ENCODE measurements at places on chromosomes 12 and 14. TPM values are rescaled to one million over a fixed set of nuclear protein-coding genes. Genes with fewer than 3 reads are reported as not detected.

PLEKHD1 gene
- 0.08 TPM for total RNA-seq

NOS1 gene
- 0.03 TPM for total RNA-seq

ASCL1 gene
- not detected for total RNA-seq

DNA sequence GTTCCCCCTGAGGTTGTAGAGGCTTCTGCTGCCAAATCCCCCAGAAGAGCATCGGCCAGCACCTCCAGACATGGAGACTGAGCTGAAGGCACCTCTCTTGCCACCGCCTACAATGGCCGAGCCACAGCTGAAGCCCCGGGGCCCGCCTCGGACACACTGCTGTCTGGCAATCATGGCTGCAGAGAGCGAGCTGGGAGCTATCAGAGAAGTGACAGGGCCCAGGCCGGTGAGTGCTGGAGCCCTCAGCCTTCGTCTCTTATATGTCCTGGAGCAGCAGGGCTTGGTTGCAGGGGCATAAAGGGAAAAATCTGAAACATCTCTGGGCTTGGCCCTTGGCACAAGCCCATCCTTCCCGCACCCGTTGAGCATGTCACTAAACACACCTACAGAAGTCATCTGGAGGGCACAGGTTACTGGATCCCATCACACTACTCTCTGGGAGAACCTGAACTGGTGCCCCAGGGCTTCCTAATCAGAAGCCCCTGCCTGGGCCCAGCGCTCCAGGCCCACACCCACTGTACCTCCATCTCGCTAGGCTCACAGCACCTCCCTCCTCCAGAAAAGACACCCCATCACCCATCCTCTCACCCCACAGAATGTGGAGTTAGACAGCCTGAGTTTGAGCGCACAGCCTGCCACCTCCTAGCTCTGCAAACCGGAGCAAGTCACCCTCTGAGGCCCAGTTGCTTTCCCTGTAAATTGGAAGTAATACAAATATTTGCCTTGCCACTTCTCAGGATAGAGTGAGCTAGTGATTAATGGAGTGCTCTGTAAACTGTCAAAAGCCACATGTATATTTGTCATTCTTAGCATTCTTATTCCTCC lies at the start of gene KRT4:
TSS of gene KRT4 (minus strand) at position 232 of the 825 bp plus-strand sequence. CDS start at position 174, 58 bp downstream.
- peaks cover 4% of the 10 kb centered on the region for H3K27me3 ChIP-seq
- DNase-seq: no peak
- peaks cover 5% of the 10 kb centered on the region for H3K4me1 ChIP-seq
- no peak within 1 kb of the TSS for H3K27ac ChIP-seq
- H3K36me3 ChIP-seq: no peaks in the 10 kb centered on the region
- no peak within 1 kb of the TSS for H3K4me3 ChIP-seq

GRCh38 chr14:22997676-22998323 lies 12.1 kb downstream of the C14orf93 start:
- no peak overlapping the region for H3K27ac ChIP-seq
- DNase-seq: no peak
- H3K4me1 ChIP-seq: peaks cover 5% of the 10 kb centered on the region
- no peak overlapping the region for H3K4me3 ChIP-seq
- H3K27me3 ChIP-seq: no peaks in the 10 kb centered on the region
- H3K36me3 ChIP-seq: no peaks in the 10 kb centered on the region

DNA sequence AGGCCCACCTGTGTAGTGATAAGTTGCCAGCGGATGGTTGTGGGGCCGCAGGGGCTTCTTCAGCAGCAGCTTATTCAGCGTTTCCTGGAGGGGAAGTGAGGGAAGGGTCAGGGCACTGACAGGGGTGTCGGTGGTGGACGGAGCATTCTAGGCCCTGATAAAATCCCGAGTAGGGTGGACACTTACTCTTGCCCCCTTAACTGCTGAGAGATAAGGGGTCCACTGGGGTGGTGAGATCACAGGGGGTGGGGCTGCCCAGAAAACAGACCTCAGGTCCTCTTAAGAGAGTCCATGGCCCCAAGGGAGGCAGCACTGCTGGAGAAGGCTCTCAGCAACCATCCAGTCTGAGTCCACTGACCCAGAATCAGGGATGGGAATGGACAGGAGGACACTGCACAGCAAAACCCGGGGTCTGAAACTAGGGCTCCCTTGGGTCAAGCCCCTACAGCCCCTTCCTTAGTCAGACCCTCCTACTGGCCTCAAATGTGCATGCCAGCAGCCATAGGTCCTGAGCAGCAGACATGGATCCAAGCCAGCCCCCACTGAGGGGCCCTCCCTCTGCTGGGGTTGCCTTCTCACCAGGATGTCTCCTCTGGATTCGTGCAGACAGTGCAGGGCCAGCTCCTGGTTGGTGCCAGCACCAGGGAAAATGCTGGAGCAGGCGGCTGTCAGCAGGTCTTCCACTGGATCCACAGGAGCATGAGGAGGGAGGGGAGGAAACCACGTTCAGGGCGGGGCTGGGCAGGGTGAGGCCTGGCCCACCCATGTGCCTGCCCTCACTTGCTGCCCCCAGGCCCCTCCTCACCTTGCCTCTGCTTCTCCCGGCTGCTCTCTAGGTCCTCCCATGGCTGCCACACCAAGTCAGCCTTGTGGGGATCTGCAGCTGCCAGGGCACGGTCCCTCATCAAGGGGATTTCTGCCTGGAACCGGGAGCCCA lies 12.1 kb upstream of the PNMA1 start:
- no peak for DNase-seq
- peaks cover 17% of the 10 kb centered on the region for H3K36me3 ChIP-seq
- no peak overlapping the region for H3K4me3 ChIP-seq

- H3K36me3 ChIP-seq: peaks cover 19% of the 10 kb centered on the region
- H3K27me3 ChIP-seq: no peaks in the 10 kb centered on the region
- no peaks in the 10 kb centered on the region for H3K4me1 ChIP-seq
- no peak overlapping the region for H3K4me3 ChIP-seq
- no peak overlapping the region for H3K27ac ChIP-seq
Observed at GRCh38 chr14:74670726-74671411, 42.0 kb downstream of the AREL1 start.

DNA sequence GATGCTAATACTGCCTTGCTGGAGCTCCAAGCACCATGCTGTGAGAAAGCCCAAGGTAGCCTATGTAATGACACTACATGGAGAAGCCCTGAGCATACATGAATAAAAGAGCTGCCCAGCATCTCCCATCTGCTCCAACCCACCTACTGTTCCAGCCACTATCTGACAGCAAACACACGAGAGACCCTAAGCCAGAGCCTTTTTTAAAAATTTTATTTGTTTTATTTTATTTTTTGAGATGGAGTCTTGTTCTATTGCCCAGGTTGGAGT lies 95.2 kb upstream of the PRICKLE1 start:
- DNase-seq: no peak
- H3K4me3 ChIP-seq: no peak overlapping the region
- no peak overlapping the region for H3K27ac ChIP-seq
- H3K36me3 ChIP-seq: no peaks in the 10 kb centered on the region
- no peaks in the 10 kb centered on the region for H3K4me1 ChIP-seq

GRCh38 chr12:57404966-57405640 lies 25.7 kb downstream of the R3HDM2 start:
- no peak overlapping the region for H3K4me3 ChIP-seq
- DNase-seq: no peak
- no peaks in the 10 kb centered on the region for H3K27me3 ChIP-seq
- no peaks in the 10 kb centered on the region for H3K4me1 ChIP-seq
- H3K27ac ChIP-seq: no peak overlapping the region
- H3K36me3 ChIP-seq: no peaks in the 10 kb centered on the region

Data from Panc1 (cell line).